NCI-H187 treated with DMSO at 0.1 percent for 48 hours (cell line): ENCODE measurements at places on chromosomes 6 and 20.

DNA sequence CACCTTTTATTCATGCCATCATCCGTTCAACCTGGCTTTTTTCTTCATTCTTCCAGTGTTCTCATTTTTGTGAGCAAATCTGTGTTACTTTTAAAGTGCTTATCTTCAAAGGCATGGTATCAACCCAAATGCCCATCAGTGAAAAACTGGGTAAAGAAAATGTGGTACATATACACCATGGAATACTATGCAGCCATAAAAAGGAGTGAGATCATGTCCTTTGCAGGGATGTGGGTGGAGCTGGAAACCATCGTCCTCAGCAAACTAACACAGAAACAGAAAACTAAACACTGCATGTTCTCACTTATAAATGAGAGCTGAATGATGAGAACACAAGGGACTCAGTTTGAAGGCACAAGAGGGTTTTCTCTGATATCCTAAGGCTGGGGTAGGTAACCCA lies 130.3 kb downstream of the CCDC170 start:
- DNase-seq, result no peak

DNA sequence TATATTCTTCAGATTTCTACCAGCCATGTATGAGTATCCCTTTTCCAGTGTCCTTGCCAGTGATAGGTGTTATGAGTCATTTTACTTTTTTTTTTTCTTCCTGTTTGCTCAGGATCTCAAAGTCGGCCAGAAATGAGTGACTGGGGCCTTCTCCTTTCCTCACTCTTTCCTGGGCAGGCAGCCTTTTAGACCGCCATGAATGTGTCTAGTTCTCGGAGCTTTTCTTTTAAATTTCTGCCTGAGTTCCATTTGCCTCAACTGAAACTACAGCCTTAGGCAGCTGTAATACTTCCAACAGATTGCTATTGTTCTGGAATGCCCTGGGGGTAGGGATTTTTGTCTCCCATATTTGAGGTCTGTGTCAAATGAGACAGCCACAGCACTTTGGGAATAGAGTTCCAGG lies 83.7 kb downstream of the STXBP5 start:
- DNase-seq, result no peak

GRCh38 chr6:49666930-49667757 lies 30.5 kb upstream of the RHAG start:
- DNase-seq, result no peak

DNA sequence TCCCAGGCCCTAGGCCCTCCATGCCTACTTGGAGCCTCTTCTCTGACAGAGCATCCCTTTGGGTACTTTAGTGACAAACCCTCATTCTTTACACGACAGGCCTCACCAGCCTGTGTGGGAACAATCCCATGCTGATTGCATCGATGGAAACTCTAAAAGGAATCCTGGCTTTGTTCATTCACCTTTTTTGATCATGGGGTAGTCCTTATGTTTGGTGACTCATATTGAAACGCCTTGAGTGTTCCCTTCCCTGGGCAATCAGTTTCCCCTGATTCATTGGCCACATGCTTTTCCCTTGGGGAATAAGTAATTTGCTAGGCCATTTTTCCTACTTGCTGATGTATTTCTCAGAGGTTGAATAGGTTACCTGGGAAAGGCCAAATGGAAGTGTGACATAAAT lies 14.7 kb upstream of the TNFAIP3 start:
- DNase-seq, result no peak

- no peak for DNase-seq
These were observed 56.2 kb upstream of the NHSL1 start for GRCh38 chr6:138555421-138555988.

GRCh38 chr6:49736017-49736508 lies 8.1 kb downstream of the CRISP3 start:
- DNase-seq, result no peak
